ENCODE measurements at places on chromosomes 6 and 20.

DNA sequence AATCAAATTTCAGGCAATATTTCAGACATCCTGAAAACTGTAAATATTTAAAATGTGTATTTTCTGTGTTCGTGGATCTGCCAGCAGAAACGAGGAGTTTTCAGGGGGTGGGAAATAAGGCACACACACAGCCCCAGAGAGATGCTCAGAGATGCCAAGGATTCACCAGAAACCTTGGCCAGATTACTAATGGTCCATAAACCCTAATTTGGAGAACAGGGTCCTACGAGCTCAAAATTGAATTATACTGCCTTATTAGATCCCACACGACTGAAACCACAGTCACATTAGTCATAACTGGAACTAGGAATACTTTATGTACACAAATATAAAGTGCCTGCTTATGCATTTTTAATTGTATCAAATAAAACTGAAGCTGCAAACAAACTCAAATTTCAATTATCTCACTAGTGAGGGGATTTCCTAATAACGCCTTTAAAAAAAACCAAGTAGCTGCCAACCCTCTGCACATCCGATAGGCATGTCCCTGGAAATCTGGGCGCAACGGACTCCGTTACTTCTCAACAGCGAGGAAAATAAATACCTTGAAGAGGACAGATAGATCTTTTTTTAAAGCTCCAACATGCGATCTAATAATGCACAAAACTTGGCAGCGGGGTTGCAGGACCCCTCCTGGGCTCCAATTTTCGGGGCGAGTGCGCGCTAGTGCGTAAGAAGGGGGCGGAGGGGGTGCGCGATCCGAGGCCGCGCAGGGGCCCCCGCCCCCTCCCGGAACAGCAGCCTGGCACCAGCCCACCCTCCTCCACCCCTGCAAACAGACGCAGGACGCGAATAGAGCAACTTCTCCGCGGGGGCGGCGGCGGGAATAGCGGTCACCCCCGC is 897 bp downstream of the CHD6 start:
- DNase-seq: peak; percentile 23

GRCh38 chr6:135087803-135088202 is 33.2 kb upstream of the HBS1L start:
- no peak for DNase-seq

GRCh38 chr20:17316316-17317038 is 89.6 kb downstream of the PCSK2 start:
- DNase-seq: no peak

GRCh38 chr6:169958510-169958909 is 207.1 kb downstream of the ERMARD start:
- no peak for DNase-seq

DNA sequence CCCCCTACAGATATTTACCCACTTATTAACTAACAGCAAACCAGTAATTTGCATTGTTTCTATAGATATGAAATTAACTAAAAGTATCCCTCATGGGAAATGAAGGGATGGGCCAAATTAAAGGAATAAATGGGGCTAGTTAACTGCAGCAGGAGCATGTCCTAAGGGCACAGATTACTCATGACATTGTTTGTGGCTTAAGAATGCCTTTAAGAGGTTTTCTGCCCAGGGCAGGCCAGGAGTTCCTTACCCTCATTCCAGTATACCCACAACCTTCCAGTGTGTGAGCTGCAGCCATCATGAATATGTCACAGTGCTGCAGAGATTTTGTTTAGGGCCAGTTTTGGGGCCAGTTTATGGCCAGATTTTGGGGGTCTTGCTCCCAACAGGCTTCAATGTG is 1101.9 kb downstream of the PRIM2 start:
- DNase-seq: no peak

DNA sequence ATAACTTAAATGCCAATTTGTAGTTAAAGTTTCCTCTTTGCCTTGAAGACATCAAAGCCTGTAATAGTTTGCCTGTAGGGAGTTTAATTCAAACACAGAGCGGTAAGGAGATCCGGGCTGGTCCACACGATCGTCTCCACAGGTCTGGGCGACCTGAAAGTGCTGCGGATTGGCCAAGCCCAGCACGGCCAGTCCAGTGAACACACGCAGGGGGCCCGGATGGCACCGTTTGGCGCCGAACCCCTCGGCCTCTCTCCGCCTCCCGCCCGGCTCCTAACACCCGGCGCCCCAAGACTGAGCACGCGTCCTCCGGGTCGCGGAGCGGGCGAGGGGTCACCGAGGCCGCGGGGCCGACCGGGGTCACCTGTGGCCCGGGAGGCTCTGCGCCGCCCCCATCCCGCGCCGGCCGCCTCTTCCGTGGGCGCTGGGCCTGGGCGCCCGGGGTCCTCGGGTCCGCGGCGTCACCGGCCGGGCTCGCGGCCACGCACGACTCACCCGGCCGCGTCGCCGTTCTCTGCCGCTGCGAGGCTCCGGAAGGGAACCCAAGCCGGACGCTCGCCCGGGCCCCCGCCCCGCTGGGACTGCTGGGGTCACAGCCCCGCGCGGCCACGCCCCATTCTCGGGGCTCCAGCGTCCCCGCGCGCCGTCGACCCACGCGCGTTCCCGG is 481 bp downstream of the SERPINB6 start:
- DNase-seq: no peak

- DNase-seq: peak; percentile 67
Observed at GRCh38 chr6:137866200-137866913, 702 bp upstream of the TNFAIP3 start.

DNA sequence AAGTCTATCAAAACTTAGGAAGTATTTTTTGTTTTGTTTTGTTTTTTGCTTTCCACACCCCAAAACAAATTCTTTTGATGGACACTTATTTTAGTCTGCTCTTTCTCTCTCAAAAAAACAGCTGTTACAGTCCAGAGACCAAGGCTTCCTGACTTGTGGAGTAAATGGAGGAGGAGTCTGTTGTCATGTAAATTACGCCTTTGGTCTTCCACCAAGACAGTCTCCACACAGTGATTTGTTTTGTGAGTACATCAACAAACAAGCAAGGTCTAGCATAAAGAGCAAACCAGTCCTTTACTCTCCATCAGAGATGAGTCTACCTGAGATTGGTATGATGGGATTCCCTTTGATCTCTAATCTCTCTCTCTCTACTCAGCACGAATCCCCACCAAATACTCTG is 588.0 kb upstream of the ARID1B start:
- no peak for DNase-seq

DNA sequence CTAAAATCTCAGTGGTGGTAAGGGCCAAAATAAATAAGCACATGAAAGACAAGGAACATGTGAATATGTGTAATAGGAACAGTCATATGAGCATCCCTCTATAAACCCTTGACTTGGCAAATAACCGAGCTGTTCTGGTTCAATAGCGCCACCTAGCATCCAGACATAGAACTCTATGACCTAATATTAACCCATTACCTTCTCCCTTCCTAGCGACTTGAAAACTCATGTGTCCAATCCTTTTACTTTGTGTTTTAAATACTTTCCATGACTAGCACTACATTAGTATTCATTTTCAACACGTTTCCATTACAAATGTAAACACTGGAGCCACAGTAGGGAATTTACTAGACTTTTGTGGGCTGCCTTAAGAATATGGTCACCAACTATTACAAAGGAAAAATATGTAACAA is 279.7 kb downstream of the UST start:
- DNase-seq: peak; percentile 96

DNA sequence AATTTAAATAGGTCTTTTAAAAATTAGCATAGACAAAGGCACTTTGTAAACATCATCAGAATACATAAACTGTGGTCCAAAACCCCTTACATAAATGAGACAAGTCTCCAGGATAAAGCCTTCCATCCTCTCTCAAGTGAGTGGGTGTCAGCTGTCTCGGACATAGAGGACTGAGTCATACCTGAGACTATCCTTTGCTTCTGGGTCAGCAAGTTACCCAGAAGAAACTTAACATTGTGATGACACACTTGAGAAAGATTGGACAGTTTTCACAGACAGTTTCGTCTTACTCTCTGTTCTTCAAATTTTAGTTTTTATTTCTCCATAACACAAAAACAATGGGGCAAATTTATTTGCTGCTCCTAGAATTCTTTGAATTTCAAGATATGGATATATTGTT is 838.0 kb downstream of the DHX35 start:
- DNase-seq: no peak

DNA sequence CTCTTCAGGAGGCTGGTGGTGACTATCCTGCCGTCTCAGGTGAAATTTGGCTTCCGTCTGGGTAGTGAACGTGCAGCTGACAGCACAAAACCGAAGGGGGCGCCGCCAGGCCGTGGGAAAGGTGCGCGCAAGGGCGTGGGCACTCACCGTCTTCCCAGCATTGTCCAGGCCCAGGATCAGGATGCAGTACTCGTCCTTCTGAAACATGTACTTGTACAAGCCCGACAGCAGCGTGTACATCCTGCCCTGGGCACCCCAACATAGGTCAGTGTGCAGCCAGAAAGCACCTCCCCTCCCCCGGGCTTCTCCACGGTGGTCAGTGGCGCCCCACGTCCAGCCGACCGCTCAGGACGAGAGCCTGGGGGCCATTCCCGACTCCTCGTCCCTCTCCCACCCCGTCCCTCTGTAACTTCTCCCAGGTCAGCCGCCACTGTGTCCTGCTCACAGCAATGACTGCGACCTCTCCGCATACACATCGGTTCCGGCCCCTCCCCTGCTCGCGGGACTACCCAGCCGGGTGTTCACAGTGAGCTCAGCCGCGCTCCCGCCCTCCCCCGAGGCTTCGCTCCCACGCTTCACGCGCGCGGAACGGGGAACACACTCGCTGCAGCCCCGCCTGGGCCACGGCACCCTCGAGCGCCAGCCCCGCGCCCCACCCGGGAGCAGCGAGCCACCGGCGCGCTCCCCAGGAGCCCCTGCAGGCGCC is 771 bp downstream of the ARFRP1 start:
- no peak for DNase-seq

DNA sequence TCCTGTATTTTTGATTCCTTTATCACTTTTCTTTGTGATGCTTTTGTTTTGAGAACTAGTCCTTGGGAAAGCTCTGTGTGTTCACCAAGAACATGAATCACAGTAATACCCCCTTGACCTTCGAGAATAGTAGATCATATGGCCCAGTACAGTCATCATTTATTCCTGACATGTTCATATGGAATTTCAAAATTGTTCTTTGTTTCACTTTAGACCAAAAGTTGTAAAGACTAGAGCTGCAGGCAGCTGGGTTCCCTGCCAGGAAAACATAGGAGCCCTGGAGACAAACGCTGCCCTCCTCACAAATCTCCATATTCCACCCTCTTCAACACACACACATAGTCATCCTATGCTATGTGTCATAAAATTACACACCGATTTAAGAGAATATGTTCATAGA is 621.2 kb upstream of the EYS start:
- peak; percentile 56 for DNase-seq
